ENCODE measurements at places on chromosomes 6 and 20.

- DNase-seq: no peak
These were observed 172.3 kb upstream of the HDDC2 start for GRCh38 chr6:125474061-125474460.

DNA sequence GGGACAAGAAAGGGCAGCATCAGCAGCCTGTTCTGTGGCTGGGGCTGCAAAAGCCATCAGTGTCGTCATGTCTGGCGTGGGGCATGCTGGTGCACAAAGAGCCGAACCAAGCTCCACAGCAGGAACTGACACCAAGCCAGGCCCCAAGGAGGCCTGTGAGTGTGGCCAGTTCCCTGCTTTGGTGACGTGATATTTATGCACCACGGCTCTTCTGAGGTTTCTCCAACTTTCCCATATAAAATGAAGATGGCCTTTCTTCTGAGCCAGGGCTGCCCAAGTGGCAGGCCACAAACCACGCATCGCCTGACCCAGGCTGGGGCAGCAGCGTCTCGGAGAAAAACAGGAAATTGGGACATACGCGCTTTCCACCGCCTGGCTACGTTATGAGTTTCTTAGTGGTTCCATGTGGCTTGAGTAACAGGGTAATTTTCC, 109.9 kb downstream of the RIN2 start:
- no peak for DNase-seq

GRCh38 chr6:137341681-137342195, 122.6 kb upstream of the IFNGR1 start:
- DNase-seq: peak; percentile 66

GRCh38 chr20:62239278-62239879, 1.1 kb downstream of the OSBPL2 start:
- DNase-seq: no peak

DNA sequence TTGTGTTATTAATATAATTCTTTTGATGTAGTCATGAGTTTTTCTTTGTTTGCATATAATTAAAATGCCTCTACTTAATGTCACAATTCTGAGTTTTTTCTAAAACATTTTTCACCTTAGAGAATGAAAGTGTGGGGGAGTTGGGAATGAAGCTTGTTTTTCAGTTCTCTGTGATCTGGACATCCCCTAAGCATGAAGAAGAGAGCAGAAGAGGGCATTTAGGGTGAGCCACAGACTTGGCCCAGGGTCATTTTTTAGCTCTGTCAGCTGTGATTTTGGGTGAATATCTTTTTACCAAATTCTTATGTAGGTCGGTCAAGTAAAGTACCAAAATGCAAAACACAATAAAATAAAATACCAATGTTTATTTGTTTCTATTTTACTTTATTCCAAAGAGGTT, 3.9 kb downstream of the OTOR start:
- no peak for DNase-seq

- DNase-seq: peak; percentile 72
These were observed 26.8 kb downstream of the HS3ST5 start for GRCh38 chr6:114315831-114316595.

GRCh38 chr20:2416541-2417212, 36.0 kb downstream of the TGM6 start:
- no peak for DNase-seq

- DNase-seq: no peak
These were observed 20.1 kb upstream of the UBE2V1 start for GRCh38 chr20:50133041-50133440.

DNA sequence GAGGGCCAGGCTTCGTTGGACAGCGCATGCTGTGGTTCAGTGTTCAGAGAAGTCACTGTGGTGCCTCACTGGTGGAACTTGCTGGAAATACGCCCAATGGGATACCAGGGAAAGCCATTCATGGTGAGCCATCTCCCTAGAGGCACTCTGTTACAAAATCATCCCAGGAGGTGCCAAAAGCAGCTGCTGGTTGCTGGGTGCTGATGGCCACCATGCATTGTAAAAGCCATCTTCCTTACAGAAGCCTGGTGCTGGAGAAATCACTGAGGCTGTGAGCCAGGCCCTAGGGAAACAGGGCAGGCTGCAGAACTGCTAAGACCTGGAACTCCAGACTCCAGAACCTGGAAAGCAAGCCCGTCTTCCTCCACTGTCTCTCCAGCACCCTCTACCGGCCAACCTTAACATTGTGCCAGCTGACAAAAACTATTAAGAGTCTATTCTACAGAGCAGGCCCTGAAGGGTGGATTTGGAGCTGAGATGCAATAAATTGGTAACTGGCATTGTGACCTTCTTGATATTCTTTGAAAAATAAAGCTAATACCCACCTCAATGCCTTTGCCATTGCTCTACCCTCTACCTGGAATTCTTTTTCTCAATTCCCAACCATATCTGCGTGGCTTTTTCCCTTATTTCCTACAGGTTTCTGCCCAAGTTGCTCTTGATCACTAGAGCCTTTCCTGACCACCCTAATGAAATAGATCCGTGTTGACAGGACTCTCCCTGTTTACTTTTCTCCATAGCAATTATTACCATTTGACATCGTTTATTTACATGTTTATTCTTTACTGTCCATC, 18.5 kb downstream of the SNRPB start:
- peak; percentile 63 for DNase-seq

DNA sequence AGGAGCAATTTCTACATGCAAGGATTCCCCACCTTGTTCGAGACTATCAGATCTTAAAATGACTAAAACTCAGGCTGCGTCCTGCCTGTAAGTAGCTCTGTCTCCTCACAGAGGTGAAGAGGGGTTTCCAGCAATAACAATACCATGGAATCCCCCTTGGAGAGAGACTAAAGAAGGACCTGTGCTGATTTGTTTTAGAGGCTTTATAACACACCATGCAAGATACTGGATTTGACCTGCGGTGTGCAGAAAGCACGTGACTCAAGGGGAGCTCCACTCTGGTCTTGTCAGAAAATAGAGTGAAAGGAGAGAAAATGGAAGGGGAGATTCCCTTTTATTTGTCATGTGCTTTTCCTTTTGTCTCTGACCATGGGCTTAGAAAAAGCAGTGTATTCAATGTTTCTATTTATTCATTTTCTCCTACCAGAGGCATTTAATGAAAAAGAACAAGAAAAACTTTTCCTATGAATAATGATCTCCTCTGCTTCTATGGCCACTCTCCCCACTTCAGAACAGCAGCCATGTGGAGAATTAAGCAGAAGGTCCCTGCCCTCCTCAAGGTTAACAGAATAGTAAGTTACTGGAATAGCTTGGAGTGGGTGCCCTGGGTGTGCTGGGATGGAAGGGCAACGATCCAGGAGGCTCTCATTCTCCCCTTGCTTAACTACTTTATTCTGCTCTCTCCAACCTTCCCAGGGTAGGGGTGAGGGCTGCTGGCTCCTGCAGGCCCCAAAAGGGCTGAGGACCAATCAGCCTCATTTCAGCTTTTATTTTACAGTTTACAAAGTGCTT, 19.2 kb upstream of the MRPS10 start:
- no peak for DNase-seq

GRCh38 chr6:31874084-31874670, 4.6 kb downstream of the SLC44A4 start:
- no peak for DNase-seq

DNA sequence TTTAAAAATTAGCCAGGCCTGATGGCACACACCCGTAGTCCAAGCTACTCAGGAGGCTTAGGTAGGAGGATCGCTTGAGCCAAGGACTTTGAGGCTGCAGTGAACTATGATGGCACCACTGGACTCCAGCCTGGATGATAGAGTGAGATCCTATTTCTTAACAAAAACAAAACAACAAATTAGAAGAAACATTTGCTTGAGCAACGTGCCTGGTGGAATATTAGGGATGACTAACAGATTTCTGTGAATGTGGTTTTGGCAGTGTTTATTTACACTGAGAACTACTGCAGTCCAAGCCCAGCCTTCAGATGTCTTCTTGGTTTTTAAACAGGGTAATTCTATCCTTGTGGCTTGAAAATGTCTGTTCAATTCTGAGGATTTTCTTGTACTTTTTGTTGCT, 9.2 kb downstream of the PPP1R3G start:
- DNase-seq: no peak

GRCh38 chr20:38673725-38674091, 50.6 kb upstream of the SLC32A1 start:
- no peak for DNase-seq

GRCh38 chr6:119355157-119355556, 5.6 kb upstream of the MAN1A1 start:
- no peak for DNase-seq

DNA sequence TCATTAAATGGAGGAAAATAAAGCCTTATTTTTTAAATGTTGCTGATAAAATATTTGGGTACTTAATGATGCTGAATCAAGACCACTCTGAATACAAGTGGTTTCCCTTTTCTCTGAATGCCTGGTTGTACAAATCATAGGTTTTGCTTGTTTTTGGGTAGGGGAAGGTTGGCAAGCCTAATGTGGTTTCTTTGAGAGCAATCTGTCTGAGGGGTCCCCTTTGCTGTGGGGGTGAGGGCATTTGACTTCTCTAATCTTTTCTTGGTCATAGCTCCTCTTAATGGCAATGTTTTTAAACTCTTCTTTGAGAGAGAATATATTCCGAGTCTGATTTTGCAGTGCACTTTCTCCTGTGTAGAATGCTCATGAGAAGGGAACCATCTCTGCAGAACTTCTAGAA, 99.2 kb downstream of the SOX4 start:
- no peak for DNase-seq

DNA sequence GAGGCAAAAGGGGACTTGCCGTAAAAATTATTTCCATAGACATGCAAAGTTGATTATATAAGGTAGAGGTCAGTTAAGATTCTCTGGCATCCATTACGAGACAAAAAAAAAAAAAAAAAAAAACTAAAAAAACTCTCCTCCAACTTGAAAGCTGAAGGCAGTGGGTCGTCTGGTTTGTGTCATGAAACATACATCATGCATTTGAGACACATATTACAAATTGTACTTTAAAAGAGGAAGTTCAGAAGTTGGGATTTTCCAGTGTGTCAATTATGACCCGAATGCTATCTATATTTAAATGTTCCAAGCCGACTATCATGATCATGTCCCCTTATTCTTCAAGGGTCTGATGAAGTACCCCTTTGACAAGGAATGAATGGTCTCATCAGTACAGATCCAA, 125.1 kb downstream of the ZNF217 start:
- DNase-seq: no peak

DNA sequence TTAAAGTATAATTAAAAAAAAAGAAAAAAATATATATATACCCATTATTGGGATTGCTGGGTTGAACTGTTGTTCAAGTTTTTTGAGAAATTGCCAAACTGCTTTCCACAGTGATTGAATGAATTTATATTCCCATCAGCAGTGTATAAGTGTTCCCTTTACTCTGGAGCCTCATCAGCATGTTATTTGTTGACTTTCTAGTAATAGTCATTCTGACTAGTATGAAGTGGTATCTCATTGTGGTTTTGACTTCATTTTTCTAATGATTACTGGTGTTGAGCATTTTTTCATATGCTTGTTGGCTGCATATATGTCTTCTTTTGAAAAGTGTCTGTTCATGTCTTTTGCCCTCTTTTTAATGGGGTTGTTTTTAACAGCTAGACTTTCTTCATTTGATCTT, 1260.8 kb upstream of the GJE1 start:
- DNase-seq: no peak

DNA sequence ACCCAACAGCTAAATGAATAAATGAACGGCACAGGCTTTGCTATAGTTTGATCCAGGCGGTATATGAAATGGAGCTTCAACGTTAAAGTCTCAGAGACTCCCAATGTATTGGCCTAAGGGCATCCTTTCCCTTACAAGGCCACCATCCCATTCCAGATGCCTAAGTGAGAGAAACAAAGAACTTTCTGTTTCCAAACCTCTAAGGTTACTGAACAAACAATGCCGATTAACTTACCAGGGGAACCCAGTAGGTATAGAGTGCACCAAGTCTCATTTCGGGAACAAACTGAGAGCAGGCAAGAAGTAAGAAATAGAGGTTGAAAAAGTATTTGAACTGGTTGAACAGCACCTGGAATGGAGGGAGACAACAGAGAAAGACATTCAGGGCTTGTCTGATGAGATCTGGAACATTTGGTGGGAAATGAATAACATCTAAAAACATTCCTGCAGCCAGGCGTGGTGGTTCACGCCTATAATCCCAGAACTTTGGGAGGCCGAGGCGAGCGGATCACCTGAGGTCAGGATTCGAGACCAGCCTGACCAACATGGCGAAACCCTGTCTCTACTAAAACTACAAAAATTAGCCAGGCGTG, 42.5 kb downstream of the ATP9A start:
- no peak for DNase-seq

- DNase-seq: no peak
These were observed 124.1 kb upstream of the LOC128125822 start for GRCh38 chr6:63448229-63448628.

- no peak for DNase-seq
These were observed 57.0 kb downstream of the TNFAIP3 start for GRCh38 chr6:137923866-137924653.

DNA sequence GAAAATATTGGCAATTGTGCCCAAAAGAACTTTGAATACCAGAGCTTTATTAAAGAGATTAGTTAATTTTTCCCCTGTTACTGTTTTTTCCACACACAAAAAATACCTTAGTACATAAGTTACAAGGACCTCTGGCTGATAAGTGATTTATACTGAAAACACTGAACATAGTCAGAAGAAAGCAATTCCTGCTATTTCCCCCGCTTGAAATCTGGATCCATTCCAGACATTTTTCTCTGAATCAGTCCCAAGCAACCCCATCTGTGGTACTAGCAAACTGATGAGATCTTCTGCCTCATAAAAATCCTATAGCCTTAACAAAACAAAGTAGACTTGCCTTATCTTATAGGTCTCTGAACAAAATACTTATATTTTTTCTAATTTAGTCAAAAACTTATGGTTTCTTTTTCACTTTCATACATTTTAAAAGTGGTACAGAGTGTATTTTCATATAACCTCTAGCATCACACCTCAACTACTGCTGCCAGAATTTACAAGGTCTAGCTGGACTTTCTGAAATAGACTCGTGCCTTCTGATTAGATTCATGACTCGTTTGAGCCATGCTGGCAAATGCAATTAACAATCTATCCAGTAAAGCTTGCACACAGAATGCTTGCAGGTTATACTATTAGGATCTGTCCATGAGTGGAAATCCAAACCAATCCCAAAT, 111.9 kb downstream of the TBX18 start:
- DNase-seq: no peak

DNA sequence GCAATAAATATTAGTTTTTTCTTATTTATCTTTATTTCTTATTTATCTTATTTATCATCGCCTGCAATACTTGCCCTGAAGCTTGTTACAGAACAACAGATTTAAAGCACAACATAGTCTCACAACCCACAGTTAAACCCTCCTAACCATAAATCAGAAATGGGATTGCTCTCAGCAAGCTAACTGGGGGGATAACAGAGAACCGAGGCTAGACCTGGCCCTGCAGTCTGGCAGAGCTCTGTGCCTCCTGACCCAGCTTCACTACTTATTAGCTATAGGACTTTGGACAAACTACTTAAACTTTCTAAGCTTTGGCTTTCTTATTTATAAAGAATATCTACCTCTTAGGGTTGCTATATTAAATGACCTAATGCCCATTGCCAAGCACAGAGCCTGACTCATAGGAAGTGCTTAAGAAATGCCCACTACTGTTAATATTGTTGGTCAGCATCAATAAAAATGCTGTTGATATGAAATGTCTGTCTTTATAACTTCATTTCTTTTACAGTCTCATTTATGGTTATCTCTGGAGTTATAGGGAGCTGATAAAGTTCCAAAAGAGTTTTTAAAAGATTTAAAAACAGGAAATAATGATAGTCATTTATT, 87.9 kb upstream of the BEND6 start:
- no peak for DNase-seq

GRCh38 chr20:4569092-4569491, 152.6 kb upstream of the PRND start:
- no peak for DNase-seq

GRCh38 chr6:144190593-144190992, 40.3 kb downstream of the STX11 start:
- no peak for DNase-seq

- DNase-seq: no peak
These were observed 52.0 kb downstream of the JPH2 start for GRCh38 chr20:44135012-44135412.
